ENCODE measurements at places on chromosomes 16 and 17.

DNA sequence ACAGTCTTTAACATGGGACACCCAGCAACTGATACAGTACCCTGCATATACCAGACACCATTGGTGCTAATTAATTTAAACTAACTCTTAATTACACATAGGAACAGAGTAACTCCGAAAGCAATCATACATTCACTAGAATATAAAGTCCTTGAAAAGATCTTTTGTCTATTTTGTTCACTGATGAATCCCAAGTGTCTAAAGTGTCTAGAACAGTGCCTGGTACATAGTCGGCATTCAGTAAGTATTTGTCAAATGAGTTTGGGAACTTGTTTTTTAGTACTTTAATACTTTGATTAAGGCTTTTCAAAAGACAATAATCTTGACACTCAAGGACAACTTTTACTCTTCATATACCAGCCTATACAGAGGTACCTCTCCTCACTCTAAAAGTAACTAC, 13.8 kb downstream of the YWHAE start:
- no peak for DNase-seq

- peak; percentile 47 for DNase-seq
Measured at GRCh38 chr17:64320613-64321553, 57.8 kb upstream of the TEX2 start.

- DNase-seq = peak; percentile 43
Measured at GRCh38 chr16:1920727-1921171, 2.5 kb upstream of the HS3ST6 start.

GRCh38 chr17:74578979-74579378, 11.7 kb upstream of the CD300H start:
- no peak for DNase-seq

DNA sequence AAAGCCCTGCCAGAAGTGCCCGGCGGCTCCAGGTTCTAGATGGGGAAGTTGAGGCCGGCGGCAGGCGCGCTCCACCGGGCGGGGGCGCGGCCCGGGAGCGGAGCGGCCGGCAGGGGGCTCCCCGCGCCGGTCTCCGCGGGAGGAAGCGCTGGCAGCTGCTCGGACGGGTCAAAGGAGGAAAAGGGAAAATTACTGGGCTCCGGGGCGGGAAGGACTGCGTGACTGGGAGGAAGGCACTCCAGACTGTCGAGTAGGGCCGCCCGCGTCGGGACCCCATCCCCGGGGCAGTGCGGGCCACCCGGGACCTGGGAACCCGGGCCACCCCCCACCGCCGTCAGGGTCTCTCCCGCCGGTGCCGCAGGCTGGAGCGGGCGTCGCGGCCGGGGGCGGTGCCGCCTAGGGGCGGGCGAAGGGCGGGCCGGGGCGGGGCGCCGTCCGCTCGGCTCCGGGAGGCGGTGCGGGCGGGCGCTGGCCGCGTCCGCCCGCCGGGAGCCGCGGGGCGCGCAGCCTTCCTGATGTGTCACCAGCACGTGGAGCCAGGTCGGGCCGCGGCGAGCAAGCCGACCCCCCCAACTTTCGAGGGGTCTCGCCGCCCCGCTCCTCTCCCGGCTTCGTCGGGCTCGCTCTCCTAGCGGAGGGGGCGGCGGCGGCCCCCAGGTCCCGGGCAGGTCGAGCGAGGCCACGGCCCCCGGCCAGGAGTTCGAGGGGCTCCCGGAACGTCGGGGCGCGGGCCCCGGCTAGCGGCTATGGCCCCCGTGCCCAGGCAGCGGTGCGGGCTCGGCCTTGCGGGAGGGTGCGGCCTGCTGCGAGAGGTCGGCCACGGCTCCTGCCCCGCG, 167.5 kb downstream of the RAB11FIP4 start:
- no peak for DNase-seq

DNA sequence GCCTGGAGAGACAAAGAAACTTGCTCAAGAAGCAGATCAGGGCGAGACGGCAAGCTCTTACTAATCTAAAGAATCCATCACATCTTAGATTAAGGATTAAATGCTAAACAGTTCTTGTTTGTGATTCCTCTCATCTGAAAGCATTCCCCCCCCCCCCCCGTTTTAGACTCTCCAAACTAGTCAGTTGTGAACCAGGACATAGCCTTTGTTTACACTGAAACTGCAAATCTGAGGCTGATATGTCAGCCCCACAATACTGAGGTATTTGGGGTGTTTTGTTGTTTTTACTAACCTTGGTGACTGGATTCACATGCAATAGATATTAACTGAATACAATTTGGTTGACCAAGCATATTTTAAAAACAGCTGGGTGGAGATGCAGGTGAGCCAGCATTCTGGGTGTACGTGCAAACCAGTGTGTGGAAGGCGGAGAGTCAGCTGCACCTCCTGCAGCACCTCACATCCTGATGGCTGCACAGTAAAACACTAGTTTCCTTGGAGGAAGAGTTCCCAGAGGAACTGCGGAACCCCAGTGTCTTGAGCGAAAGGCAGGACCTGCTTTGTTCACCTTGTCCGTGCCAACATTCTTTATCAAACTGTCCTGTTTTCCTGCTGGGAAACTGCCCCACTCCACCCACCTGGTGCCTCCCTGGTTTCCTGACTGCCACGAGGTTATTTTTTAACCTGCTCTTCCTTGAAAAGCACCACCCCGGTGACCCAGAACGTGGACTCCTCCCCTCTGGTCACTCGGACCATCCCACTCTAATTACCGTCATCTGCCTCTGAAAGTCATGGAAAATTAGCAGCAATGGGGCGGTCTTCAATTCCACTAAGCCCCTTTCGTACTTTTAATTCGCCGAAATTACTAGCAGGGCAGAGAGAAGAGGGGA, 1.2 kb upstream of the YPEL2 start:
- peak; percentile 9 for DNase-seq

DNA sequence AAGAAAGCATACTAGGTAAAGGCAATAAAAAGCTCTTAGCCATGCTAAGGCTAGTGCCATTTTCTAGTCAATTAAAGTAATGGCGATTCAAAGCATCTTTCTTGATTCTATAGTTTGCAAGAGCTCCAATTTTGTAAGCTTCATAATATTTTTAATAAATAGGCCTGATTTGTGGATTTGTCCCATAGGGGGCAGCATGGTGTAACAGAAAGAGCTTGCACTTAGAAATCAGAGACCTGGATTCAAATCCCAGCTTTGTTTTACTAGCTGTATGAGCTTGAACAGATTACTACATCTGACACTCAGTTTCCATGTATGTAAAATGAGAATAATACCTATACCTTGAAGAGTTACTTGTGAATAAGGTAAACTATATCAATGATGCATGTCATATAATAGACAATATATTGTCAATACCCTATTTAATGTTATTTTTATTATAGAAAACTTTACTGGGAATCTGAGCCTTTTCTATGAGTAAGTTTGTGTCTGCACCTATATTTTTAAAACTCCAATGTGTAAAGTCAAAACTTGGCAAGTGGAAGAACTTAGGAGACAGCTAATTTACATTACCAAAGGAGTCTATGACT, 93.6 kb upstream of the NOG start:
- DNase-seq = peak; percentile 19

DNA sequence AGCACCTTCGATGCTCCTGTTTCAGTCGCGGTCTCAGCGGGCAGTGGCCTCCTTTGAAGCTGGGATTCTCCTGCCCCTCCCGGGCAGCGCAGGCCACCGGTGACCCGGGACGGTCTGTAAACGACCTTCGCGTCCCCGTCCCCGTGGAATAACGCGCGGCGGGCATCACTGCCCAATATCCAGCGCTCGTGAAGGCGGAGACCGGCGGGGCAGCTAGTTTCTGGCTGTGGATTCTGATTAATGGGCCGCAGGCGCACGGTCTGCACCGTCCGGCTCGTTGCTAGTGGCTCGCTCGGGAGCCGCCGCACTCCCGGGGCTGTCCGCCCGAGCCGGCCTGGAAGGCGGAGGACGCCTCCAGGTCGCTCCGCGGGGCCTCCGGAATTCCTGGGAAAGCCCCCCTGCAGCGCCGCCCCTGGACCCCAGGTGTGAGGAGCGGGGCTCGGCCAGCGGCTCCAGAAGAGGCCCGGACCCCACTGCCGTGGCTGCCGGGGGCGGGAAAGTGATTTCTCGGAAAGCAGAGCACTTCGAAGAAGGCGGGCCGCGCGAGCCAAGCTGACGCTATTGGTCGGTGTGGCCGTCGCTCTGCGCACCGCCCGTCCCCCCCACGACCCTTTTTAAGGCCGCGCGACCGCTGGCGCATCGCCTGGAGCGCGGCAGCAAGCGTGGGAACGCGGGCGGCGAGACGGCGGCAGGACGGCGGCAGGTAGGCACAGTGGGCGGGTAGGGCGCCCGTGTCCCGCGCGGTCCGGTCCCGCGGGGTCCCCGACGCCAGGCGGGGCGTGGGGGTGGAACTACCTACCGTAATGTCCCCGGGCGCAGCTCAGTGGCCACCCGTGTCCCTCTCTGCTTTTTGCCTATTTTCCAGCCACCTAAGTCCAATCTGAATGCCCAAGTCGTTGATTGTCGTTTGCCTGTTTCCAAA, at the start of gene IRF8:
Gene IRF8 (plus strand): TSS at position 642 of the 922 bp plus-strand sequence. CDS start 3,854 bp downstream, outside the sequence.
- no peak for DNase-seq

DNA sequence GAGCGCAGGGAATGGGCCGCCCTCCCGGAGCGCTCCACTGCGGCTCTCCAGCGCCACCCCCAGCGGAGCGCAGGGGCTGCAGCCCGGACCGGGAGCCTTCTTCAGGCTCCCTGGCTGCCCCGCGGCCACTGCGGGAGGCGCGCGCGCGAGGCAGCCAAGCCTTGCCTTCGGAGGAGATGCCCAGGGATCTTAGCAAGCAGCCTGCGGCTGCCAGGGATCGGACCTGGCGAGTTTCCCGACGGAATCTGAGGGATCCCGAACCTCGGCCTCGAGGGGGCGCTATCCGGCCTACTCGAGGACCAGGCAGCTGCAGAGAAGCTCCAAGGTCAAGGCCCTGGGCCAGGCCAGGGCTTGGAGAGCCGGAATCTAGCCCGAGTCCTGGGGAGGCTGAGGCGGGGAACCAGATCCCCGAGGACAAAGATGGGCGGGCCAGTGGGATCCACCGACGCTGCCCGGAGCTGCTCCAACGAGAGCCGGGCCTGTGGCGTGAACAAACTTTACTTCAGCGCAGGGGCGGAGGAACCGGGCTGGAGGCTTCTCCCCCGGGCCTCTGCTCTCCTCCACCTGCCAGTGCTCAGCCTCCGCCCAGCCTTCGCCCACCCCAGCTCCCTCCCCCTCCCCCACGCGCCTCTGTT, at the start of gene IRX6:
Gene IRX6 (plus strand): TSS at position 567 of the 635 bp plus-strand sequence. CDS start 889 bp downstream, outside the sequence.
- no peak for DNase-seq

DNA sequence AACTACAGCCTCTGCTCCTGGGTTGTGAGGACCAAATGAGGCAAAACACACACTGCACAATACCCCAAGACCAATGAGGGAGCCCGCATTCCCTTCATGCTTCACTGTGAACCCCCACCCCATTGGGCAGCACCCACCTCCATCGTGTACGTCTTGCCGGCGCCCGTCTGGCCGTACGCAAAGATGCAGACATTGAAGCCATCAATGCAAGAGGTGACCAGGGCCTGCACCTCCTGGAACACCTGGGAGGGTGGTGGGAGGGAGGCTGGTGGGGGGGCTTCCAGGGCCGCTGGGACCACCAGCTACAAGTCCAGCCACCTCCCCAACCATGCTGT, 28.4 kb downstream of the KATNB1 start:
- DNase-seq = no peak

GRCh38 chr17:77445760-77446532, 305.2 kb downstream of the SEC14L1 start:
- no peak for DNase-seq

- DNase-seq = no peak
Measured at GRCh38 chr16:75130150-75130771, 13.7 kb upstream of the LDHD start.

DNA sequence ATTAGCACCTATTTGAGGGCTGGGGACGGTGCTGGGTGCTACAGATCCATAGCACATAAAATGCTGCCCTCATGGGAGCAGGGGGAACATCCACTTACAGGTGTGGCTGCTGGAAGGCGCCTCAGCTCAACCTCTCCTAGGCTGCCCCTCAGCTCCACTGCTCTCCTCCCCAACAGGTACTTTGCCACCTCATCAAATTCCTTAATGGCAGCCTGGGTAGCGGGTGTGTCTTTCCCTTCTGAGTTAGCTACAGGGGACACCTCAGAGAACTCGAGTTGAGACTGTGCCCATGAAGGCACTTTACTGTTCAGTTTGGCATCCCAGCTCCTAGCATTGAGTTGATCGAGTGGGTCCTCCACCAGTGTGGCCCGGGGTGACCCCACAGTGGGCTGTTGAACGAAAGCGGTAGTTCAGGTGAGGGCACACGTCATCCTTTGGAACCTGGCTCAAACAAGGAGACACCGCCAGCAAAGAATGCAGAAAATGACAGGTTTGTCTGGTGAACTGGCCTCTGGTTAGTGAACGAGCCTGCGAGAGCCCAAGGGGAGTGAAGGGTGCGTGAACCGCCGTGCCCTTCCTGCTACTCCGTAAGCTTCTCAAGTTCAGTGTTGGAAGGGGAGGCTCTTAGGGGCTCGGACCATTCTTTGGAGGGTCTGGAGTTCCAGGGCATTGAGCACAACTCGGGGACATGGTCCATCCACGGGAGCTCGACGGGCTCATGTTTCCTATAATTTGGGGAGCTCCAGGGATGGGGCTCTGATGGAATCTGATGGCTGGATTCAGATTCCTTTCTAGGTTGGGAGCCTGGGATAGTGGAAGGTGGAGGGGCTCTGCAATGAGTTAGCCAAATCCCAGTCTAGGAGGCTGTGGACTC, 3.5 kb upstream of the CMIP start:
- no peak for DNase-seq

DNA sequence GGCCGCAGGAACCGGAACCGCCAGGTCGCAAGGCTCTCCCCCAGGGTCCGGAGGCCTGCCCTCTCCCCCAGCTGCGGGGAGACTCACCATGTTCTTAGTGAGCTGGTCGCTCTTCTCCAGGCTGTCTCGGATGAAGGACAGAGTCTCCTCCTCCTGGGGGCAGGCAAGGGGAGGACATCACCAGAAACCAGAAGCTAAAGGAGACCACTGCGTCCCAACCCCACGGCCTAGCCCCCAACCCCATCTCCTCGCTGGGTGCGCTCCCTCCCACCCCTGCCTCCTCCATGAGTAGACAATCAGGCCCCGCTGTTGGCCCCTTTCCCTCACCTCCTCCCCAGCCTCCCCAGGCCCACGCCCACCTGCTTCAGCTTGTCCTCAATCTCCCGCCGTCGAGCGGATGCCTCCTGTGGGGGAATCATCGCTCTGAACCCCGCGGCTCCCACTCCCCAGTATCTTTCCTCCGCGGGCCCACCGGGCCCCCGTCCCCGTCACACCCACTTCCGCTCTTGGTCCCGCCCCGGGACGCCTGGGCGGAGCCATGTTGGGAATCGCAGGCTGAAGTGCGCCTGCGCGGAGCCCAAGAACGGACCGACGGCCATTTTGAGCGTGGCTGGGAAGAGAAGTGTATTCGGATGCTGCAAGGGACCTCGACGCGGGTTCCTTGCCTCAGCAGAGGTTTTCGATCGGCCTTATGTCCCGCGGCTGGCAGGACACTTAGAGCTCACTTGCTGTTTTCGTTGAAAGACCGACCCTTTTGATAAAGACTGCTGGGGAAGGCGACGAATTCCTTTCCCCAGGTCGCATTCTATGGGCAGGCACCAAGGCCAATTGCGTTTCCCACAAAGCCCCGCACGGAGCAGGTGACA, at the start of gene EXOC7:
Gene EXOC7 (minus strand): TSS at position 514 of the 866 bp plus-strand sequence. CDS start 95 bp downstream, at position 419.
- peak; percentile 57 for DNase-seq
